ENCODE measurements at places on chromosomes 2 and 18. TPM values are rescaled to one million over a fixed set of nuclear protein-coding genes. Genes with fewer than 3 reads are reported as not detected.

The HEATR5B gene
- total RNA-seq = 6.2 TPM

The CYP20A1 gene
- total RNA-seq = 8.1 TPM

The IL37 gene
- total RNA-seq = not detected

The SERPINB10 gene
- total RNA-seq = not detected

The C2orf66 gene
- 0.09 TPM for total RNA-seq

The TFPI gene
- 56.0 TPM for total RNA-seq

The NGEF gene
- 19.1 TPM for total RNA-seq

The IL1RL2 gene
- not detected for total RNA-seq

The CIB4 gene
- total RNA-seq = not detected

The FTCDNL1 gene
- total RNA-seq = 2.3 TPM

The CYRIA gene
- 0.26 TPM for total RNA-seq

The CTLA4 gene
- total RNA-seq = not detected

The ADCYAP1 gene
- total RNA-seq = not detected

The STEAP3 gene
- 47.6 TPM for total RNA-seq

The FAM110C gene
- total RNA-seq = 0.06 TPM

Data from A549 treated with CpdA at 1 μM for 4 hours (cell line).